Cardiac septum (tissue), 1 donor: ENCODE measurements at places on chromosomes 4 and X. TPM values are rescaled to one million over a fixed set of nuclear protein-coding genes. Genes with fewer than 3 reads are reported as not detected.

GRCh38 chr4:2102045-2102883, 43.1 kb downstream of the NAT8L start:
- DNase-seq: no peak

DNA sequence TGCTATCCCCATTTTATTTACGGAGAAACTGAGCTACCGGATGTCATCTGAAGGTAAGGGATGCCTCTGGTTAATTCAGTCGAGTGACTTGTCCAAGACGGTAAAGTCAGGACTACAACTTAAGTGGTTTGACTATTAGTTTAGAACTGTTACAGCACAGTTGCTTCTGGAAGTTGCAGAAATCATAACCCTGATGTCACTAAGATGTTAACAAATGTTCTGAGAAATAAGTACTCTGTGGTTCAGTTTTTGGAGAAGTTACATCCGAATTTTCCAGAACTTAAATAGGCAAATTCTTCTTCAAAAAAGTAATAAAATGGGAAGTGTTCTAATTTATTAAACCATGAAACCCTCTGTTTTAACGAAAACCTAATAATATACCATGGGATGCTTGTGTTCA, 3.1 kb downstream of the PPA2 start:
- no peak for DNase-seq

DNA sequence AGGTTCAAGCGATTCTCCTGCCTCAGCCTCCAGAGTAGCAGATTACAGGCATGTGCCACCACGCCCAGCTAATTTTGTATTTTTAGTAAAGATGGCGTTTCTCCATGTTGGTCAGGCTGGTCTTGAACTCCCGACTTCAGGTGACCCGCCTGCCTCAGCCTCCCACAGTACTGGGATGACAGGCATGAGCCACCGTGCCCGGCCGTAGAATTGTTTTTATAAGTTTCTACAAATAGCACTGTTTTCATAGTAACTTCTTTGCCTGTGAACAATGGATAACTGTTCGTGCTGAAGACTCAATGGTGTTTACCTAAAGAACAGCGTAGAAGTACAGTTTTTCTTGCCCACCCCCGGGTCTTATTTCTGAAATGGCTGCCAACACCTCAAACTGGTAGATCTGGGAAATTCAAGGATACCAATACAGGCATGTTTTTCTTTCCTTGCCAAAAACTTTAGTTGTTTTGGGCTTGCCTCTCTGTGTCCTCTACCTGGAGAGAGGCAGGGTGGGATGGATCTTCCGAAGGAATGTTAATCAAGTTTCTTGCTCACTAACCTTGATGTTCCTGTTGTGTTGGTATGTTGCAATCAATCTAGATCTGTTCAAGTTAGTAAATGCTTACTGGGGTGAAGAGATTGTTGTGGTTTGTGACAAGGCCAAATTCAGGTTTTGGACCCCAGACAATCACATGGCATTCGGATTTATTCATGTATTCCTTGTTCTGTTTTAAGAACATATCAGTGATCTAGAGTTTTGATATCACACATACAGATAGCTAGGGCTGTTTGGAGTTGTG, 2.8 kb upstream of the RUFY3 start:
- no peak for DNase-seq

- no peak for DNase-seq
Measured at GRCh38 chrX:115616943-115617563, 56.1 kb downstream of the PLS3 start.

DNA sequence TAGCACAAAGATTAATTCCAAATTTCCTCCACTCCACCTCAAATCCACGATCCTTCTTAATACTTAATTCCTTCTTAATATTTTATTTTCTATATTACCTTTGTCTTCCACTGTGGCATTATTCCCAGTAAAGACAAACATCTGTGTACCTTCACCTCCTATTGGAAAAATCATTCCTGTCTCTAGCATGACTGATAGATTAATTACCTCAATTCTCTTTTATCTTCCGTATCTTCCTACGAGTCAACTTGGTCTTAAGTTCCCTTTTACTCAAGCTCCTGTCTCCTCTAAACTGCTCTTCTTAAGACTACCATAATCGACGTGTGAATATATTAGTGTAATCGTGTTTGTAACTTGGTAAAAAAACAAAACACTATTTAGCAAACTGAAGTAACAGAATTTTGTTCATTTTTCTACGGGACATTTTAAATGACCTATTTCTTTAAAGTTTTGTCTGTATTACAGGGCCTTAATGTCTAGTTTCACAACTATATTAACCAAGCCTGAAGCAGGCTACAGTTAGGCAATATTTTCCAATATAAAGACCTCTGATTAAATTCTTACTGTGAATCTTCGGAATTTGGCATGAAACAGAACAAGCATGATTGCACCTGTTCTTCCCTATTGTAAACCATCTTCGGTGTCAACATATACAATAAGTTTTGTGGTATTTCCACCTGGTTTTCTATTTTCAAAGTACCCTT, 1.1 kb upstream of the USP38 start:
- no peak for DNase-seq

- DNase-seq: no peak
Measured at GRCh38 chr4:72314869-72315268, 254.2 kb downstream of the ADAMTS3 start.

- no peak for DNase-seq
Measured at GRCh38 chrX:120213438-120214265, 37.0 kb upstream of the ZBTB33 start.

- no peak for DNase-seq
Measured at GRCh38 chr4:31146366-31146765, 426.2 kb downstream of the PCDH7 start.

DNA sequence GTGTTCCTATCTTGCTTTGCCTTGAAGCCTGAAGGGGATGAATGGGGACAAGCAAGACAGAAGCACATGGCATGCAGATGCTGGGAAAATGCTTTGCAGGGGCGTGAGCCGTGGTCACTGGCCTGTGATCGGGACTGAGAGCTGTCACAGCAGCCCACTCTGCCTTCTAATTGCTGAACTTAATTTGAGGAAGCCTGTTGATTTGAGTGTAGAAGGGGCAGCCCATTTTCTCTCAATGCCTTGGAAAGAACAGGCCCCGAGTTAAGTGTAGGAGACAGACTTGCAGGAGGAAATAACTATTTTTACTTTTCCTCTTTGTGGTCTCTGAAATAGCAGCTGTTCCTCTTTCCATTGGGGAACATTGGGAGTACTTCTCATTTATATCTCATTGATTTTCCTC, 26.1 kb upstream of the TBC1D1 start:
- DNase-seq: no peak

- no peak for DNase-seq
Measured at GRCh38 chrX:46626566-46626965, 53.0 kb downstream of the CHST7 start.

DNA sequence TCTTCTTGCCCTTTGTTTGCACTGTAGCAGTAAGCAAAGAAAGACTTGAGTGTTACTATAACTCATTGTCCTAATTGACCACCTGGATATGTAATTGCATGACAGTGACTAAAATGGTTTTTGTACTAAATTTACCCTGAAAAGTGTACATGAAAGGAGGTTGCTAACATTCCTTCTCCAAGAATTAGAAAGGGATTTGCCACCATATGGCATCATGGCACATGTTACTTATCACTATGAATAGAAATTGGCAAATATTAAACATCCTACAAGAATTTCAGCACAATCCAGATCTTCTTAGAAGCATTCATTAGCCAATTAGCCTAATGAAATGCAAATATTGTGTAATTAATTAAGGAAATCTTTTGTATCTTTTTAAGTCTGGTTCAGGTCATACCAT, 834.2 kb downstream of the STPG2 start:
- no peak for DNase-seq

DNA sequence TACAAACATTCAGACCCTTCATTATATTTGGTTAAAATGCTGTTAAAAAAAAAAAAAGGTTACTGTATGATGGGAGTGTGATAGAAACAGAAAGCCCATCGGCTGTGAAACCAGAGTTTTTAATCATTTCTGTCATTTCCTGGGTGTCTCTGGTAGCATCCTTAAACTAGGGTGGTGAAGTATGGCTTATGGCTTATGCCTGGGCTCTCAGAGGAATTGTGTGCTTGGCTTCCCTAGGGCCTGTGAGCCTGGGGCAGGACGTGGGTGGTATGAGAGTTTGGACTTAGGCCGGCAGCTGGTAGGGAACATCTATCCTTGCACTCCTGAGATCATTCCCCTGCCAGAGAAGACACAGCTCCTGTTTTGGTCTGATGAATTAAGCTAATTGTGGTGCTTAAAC, 52.2 kb downstream of the DCUN1D4 start:
- no peak for DNase-seq

DNA sequence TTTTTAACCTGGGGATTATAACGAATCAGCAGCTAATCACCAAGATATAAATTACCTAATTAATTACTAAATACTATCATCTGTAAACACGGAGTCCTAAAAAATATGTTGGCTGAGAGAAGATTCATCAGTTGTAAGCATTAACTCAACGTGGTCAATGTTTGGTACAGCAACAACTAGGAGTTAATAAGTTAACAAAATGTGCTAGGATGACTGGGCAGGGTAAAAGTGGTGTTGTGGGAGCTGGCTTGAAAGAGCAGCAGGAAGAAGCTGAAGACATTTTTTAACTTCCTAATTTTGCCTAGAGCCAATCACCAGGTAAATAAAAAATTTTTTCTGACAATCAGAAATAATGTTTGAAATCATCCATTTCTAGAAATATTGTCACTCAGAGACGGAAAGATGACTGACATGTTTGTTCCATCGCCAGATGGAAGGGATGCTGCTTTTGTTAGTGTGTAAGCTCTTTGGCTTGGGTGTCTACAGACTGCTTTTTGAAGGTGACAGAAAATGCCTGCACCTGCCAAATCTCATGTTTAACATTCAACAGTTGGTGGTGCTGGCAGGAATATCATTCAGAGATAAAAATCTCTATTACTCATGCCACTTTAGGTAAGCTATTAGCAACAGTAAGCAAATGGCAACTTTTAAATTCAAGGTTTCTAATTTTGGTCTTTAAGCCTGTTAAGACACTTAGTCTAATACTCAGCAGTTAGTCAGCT, 1126.9 kb downstream of the STPG2 start:
- no peak for DNase-seq

DNA sequence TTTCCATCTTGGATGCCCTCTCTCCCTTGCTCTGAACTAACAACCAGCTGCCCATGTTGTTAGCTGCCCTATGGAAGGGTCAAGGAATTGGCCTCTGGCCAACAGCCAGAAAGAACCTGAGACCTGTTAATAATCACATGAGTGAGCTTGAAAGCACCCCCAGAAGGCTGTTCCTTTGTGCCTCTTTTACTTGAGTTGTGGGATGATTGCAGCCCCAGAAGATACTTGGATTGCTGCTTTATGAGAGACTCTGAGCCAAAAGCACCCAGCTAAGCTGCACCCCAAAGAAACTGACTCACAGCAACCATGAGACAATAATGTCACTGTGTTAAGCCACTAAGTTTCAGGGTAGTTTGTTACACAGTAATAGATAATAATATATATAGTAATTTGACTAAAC, 73.3 kb downstream of the FRYL start:
- no peak for DNase-seq

DNA sequence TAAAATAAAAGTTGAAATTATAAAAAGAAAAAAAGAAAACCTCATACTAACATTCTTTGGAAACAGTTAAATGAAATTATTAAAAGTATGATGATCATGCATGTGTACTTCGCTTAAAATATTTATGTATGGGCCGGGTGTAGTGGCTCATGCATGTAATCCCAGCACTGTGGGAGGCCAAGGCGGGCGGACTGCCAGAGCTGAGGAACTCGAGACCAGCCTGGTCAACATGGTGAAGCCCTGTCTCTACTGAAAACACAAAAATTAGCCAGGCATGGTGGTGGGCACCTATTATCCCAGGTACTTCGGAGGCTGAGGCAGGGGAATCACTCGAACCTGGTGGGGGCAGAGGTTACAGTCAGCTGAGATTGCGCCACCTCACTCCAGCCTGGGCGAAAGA, 952.2 kb upstream of the FTHL17 start:
- DNase-seq: no peak

GRCh38 chr4:174214101-174214878, 69.2 kb downstream of the FBXO8 start:
- peak; percentile 74 for DNase-seq

The CRMP1 gene
- total RNA-seq: 1.9 TPM

The CYP4V2 gene
- total RNA-seq: 20.4 TPM

The GPR34 gene
- total RNA-seq: 2.0 TPM

The SATL1 gene
- 0.16 TPM for total RNA-seq

The TMPRSS11A gene
- not detected for total RNA-seq

The UBA1 gene
- 160 TPM for total RNA-seq

The XAGE2 gene
- total RNA-seq: not detected

The RNF212 gene
- 1.4 TPM for total RNA-seq

The CXCL11 gene
- 0.32 TPM for total RNA-seq

The CPLX1 gene
- 9.4 TPM for total RNA-seq
